Fibroblast of lung (primary cell): ENCODE measurements at places on chromosomes 3 and 15. TPM values are rescaled to one million over a fixed set of nuclear protein-coding genes. Genes with fewer than 3 reads are reported as not detected.

STRIT1 gene
- total RNA-seq: not detected in 2 replicates

DNA sequence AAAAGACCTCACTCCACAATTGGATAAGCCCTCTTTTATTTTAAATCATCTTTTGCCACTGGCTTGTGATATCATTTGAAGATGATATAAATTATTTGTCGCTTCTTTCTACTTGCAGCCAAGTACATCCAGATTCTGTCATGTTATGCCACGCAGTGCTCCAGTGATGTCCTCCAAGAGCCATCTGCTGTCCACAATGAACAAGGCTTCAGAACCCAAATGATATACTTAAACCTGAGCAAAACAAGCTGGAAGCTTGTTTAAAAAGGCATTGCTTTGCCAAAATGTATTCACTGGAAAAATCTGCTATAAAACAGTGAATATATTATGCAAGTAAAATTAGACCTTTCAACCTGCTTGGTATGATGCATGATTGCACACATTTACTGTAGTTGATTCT, 58.8 kb upstream of the ARL6 start:
- DNase-seq: no peak

GRCh38 chr3:82633319-82633718, 871.9 kb upstream of the GBE1 start:
- DNase-seq: no peak

DNA sequence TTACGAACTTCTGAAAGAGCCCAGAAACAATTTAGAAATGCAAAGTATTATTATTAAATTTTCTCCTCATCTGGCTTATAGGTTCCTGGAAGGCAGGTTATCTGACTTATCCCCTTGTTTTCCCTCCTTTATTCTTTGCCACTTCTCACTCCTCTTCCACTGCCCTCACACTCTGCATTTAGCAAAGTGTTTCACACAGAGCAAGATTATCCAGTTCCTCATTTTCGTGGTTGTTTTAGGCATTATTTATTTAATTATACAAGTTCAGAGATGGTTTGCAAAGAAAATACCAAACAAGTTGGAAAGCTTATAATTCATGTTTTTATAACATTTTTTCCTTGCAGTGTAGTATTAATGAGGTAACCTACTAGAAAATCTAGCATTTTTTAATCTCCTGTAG, 544.9 kb downstream of the NSUN3 start:
- no peak for DNase-seq

GRCh38 chr15:37099319-37100108, 835 bp downstream of the MEIS2 start:
- DNase-seq: peak; percentile 49
